ENCODE measurements at places on chromosomes 12 and 14. TPM values are rescaled to one million over a fixed set of nuclear protein-coding genes. Genes with fewer than 3 reads are reported as not detected.

GRCh38 chr12:68868043-68868790, 60.2 kb downstream of the MDM2 start:
- no peak overlapping the region for H3K27ac ChIP-seq
- peaks cover 23% of the 10 kb centered on the region for H3K27me3 ChIP-seq
- no peaks in the 10 kb centered on the region for H3K36me3 ChIP-seq
- no peak for DNase-seq
- no peaks in the 10 kb centered on the region for H3K4me1 ChIP-seq

- no peaks in the 10 kb centered on the region for H3K27me3 ChIP-seq
- no peaks in the 10 kb centered on the region for H3K4me1 ChIP-seq
- no peak overlapping the region for H3K4me3 ChIP-seq
Measured at GRCh38 chr12:17588968-17589367, 501.0 kb downstream of the RERGL start.

GRCh38 chr12:91947459-91947858, 198.2 kb downstream of the BTG1 start:
- H3K4me3 ChIP-seq: no peak overlapping the region
- H3K4me1 ChIP-seq: peaks cover 4% of the 10 kb centered on the region
- no peak for DNase-seq
- no peaks in the 10 kb centered on the region for H3K27me3 ChIP-seq

DNA sequence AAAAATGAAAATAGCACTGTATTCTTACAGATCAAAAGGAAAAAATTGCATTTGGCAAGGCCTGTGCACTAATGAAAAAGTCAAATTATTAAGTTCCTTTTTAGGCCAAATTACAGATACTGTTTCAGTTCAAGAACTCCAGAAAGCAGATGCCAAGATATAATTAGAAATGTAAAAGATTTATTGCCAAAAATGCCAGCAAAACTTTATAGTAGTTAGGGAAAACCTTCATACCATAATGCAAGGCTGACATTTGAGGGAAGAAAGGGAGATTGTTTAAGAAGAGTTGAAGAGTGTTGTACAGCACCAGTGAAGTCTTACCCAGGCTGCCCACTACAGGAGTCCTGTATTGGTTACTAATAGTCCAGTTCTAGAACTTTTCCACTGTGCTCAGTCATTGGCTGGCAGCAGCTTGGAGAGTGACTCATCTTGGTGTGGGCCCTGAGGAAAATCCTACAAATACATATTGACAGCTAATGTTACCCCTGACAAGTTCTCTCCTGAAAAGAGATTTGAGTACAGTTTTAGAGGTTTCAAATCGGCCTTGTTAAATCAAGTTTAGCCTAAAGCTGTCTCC, 600.4 kb downstream of the C12orf50 start:
- no peaks in the 10 kb centered on the region for H3K4me1 ChIP-seq
- H3K27ac ChIP-seq: no peak overlapping the region
- H3K27me3 ChIP-seq: no peaks in the 10 kb centered on the region
- H3K36me3 ChIP-seq: no peaks in the 10 kb centered on the region
- H3K4me3 ChIP-seq: no peak overlapping the region

DNA sequence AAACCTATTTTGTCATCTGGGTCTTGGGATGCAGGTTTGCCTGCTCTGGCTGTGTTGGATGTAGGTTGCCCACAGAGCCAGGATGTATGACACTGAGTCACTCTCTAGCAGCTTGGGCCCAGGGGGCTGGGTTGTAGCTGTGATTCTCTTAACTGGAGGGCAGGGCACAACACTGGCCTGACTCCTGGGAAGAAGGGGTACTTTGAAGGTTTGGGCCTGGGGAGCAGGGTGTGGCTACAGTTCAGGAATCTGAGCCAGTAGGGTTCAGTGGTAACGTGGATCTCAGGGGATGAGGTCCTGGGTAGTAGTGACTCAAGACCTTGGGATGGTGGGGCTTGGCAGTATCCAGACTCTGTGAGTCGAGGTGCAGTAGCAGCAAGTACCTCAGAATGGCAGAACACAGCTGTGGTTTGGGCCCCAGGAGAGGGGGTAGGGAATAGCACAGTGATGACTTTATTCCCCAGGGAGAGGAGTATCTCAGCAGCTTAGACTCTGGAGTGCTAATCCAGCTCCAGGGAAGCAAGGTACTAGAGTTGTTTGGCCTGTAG, 25.7 kb downstream of the TBC1D15 start:
- H3K4me3 ChIP-seq: no peak overlapping the region
- peaks cover 3% of the 10 kb centered on the region for H3K4me1 ChIP-seq
- no peak overlapping the region for H3K27ac ChIP-seq

DNA sequence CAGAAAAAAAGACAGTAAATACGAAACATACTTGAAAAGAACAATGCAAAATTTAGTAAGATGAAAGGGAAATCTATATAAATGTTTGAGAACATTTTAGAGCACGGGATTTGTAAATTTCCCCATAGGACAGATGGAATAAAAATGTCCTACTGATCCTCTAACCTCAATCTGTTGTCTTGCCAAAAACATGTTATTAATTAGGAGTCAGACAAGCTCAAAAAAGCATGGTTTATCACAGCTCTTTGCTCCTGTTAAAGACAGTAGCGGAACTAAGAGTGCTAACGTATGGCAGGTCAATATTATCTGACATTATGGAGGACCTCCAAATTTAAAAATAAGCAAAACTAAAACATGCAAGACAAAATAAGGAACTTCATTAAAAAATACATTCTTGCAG, 12.9 kb downstream of the GMFB start:
- no peaks in the 10 kb centered on the region for H3K4me1 ChIP-seq
- H3K4me3 ChIP-seq: no peak overlapping the region
- no peaks in the 10 kb centered on the region for H3K27me3 ChIP-seq
- DNase-seq: no peak

- H3K36me3 ChIP-seq: peaks cover 44% of the 10 kb centered on the region
- no peak for DNase-seq
- H3K4me3 ChIP-seq: no peak overlapping the region
Measured at GRCh38 chr14:74892745-74893144, 11.0 kb downstream of the DLST start.

DNA sequence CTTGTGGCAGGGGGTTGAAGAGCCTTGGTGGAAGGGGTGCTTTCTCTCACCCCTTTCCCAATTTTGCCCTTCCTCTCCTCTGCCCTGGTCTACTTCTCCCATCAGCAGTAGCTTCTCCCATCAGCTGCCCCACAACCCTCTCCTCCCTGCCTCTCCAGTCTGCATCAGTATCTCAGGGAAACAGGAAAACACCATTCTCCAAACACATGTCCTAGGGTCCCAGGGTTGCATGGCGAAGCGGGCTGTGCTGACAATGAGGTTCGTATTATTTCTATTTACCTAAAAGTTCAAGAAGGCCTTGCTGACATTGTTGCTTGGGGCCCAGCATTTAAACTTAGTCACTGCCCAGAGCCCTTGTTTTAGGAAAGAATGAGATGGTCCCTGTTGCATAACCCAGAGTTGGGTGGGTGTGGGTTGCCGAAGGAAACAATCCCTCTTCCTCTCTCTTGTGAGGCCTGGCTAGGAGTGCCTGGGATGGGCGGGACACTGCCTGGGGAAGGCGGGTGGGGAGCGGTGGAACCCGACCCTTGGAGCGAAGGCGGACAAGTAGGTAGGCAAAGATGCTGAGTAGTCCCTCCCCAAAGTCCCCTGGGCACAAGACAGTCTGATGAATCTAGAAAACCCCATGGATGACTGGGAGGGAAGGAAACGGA, 1.3 kb upstream of the IGFBP6 start:
- no peaks in the 10 kb centered on the region for H3K36me3 ChIP-seq
- no peak for DNase-seq
- no peaks in the 10 kb centered on the region for H3K27me3 ChIP-seq
- peaks cover 27% of the 10 kb centered on the region for H3K4me1 ChIP-seq

DNA sequence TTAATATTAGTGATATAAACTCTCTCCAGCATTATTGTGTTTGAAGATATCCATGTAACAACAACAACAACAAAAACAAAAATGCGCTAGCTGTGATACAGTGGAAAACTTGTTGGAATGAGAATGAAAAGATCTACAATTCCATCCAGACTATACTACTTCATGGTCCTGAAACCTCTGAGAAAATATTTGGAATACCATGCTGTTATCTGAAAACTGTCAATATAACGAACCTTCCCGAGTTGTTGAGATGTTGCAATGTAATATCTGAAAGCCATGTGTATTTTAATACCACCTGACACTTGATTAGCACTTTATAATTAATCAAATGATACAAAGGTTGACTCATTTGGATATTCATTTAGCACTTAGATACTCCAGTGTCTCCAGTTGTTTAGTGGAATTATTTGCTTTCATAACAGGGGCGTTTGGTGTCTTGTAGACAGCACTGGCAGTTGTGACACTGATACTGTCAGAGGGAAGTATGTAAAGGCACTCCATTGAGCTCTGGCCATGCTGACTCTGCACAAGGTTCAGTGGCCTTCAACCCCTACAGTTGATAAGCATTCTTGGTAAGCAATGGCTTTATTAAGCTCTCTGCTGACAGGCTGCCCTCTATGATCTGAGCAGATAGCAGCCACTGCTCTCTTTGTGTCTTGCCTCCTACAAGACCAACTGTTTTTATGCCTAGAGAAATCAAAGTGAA, 447.1 kb upstream of the SEL1L start:
- H3K27me3 ChIP-seq: no peaks in the 10 kb centered on the region
- no peak overlapping the region for H3K4me3 ChIP-seq
- no peak overlapping the region for H3K27ac ChIP-seq
- H3K4me1 ChIP-seq: no peaks in the 10 kb centered on the region
- DNase-seq: no peak
- H3K36me3 ChIP-seq: no peaks in the 10 kb centered on the region

The ARHGAP9 gene
- not detected for total RNA-seq

The IL31 gene
- not detected for total RNA-seq

- no peak overlapping the region for H3K27ac ChIP-seq
- peak; percentile 0 for DNase-seq
- H3K36me3 ChIP-seq: no peaks in the 10 kb centered on the region
- H3K4me3 ChIP-seq: no peak overlapping the region
Measured at GRCh38 chr12:131643631-131644452, 67.0 kb upstream of the SFSWAP start.

The CLECL1 gene
- total RNA-seq: not detected

DNA sequence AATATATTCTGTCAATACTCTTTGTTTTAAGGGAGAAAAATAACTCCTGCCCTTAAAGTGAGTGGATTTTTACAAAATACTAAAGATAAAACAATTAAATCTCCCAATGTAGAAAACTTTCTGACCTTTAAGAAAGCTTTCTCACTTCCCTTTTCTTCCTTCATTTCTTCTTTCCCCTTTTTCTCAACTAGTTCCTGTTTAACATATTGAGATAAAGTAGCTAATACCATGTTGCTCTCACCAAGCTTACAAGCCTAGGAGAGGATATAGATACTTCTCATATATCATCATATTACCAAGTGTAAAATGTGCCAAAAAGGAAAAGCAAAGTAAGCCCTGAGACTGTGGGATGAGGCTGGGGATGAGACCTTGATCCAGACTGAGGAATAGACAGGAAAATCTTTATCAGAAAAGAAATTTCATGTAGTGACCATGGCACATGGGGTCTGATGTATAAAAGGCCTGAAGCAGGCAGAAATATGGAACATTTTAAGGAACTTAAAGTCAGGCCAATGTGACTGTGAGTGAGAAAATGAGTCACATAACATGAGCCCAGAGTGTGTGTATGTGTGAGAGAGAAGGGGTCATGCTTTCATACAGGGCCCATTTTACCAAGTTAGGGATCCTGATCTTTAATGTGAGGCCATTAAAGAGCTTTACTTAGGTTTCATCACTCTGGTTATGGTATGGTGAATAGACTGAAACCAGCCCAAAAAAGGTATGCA, 1.6 kb upstream of the RPL10L start:
- H3K36me3 ChIP-seq: no peaks in the 10 kb centered on the region
- DNase-seq: no peak
- H3K27me3 ChIP-seq: no peaks in the 10 kb centered on the region
- no peak overlapping the region for H3K27ac ChIP-seq
- no peaks in the 10 kb centered on the region for H3K4me1 ChIP-seq

The KRT77 gene
- total RNA-seq: not detected

DNA sequence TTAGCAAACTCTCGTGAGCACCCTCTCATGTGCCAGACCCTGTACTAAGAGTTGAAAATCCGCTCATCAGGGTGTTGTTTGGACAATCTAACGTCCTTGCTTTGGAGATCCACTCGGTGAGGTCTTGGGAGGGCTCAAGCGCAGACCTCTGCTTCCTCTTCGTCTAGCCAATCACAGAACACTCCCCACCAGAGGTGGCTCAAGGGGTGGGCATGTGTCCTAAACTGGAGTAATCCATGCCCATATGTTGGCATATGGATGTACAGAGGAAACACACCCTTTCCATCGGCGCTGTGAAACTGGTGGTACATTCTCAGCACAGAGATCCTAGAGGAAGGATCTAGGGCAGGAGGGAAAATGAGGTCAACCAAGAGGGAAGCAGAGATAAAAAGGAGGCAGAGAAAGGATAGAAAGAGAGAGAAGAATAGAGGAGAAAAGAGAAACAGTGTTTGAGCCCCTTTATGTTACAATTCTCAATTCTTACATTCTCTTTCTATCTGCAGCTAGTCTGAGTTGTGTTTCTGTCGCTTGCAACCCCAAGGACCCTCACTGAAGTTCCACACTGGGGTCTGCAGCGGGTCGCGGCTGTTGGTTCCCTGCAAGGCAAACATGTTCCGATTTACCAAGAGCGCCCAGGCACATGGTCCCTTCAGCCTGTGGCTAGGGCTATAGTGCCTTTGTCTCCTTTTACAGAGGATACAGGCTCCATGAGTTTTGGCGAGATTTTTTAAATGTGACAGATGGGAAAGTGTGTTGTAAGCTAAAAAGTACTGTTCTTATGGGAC, 40.5 kb downstream of the DLK1 start:
- H3K27me3 ChIP-seq: peaks cover 2% of the 10 kb centered on the region
- H3K4me3 ChIP-seq: no peak overlapping the region
- no peak overlapping the region for H3K27ac ChIP-seq
- peaks cover 3% of the 10 kb centered on the region for H3K4me1 ChIP-seq
- DNase-seq: no peak
- no peaks in the 10 kb centered on the region for H3K36me3 ChIP-seq

The DNAAF2 gene
- 6.4 TPM for total RNA-seq

The RIMBP2 gene
- total RNA-seq: not detected

DNA sequence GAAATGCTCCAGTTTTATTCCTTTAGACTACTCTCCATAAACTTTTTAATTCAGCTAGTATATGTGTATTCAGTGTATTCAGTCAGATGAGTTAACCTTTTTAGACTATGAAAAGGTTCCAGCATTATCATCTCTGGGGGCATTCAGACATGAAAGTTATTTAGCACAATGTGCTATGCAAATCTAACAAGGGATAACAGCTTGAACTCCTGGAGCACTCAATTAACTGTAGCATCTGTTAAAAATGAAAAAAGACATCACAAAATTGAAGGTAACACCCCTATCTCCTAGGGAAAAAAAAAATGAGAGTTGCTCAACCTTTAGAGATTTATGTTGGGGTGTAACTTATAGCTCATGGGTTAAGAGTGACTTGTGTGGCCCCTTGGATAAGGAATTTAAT, 211.5 kb downstream of the PHLDA1 start:
- no peak for DNase-seq
- no peaks in the 10 kb centered on the region for H3K36me3 ChIP-seq
- no peaks in the 10 kb centered on the region for H3K27me3 ChIP-seq
- H3K4me1 ChIP-seq: peaks cover 7% of the 10 kb centered on the region

The HPD gene
- not detected for total RNA-seq
